Skeletal muscle cell (primary cell): ENCODE measurements at places on chromosomes 13 and 19.

- DNase-seq, result no peak
These were observed 822 bp upstream of the ZNF274 start for GRCh38 chr19:58181902-58182576.

GRCh38 chr19:9008667-9009066 is 1.5 kb downstream of the MUC16 start:
- no peak for DNase-seq

- no peak for DNase-seq
These were observed 100.1 kb downstream of the DGKH start for GRCh38 chr13:42148538-42148937.

DNA sequence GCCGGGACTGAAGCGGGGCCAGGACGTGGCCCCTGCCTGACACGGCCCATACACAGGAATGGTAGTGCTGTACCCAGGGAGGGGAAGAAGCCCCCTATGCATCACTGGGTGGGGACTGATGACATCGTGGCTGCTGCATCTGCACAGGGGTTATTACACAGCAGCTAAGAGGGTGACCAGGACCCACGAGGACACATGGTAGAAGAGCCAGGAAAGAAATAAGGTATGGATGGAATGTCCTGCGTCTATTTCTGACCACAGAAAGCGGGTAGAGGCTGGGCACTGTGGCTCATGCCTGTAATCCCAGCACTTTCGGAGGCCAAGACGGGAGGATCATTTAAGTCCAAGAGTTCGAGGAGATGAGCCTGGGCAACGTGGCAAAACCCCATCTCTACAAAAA is 24.1 kb downstream of the DCAF15 start:
- DNase-seq, result no peak

DNA sequence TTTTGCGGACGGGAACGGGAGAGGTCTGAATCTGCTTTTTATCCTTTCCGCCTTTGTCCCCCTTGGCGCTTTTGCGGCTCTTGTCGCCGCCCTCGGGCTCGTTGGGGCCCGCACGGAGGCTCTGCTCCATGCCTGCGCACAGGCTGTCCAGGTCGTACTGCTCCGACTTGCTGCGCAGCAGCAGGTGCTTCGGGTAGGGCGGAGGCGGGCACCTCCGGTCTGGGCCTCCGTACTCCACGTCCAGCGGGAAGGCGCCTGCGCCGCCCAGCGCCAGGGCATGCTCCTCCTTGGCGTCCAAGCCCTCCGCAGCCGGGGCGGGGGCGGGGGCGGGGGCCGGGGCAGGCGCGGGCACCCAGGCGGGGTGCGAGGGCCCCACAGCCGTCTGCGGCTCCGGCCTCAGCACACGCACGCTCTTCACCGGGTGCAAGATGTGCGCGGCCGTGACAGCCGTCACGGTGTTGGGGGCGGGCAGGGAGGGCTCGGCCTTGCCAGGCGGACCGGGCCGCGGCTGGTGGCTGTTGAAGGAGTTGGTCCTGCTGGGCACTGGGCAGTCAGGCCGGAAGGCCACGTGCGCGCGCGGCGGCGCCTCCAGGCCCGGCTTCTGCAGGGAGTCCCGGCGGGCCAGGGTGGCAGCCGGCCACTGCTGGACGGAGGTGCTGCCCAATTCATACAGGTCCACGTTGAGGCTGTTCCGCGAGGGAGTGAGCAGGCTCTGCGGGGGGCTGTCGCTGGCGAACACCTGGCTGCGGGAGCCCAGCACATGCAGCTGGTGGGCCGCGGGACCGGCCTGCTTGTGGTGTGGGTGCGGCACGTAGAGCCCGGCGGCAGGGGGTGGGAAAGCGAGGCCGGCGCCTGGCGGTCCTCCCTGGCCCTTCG is 73.1 kb downstream of the LATS2 start:
- no peak for DNase-seq

- DNase-seq, result no peak
These were observed 201.8 kb upstream of the SERP2 start for GRCh38 chr13:44171861-44172260.

GRCh38 chr13:110630566-110631119 is 15.3 kb downstream of the NAXD start:
- DNase-seq, result no peak

GRCh38 chr13:32837307-32837972 is 178.8 kb upstream of the KL start:
- no peak for DNase-seq

DNA sequence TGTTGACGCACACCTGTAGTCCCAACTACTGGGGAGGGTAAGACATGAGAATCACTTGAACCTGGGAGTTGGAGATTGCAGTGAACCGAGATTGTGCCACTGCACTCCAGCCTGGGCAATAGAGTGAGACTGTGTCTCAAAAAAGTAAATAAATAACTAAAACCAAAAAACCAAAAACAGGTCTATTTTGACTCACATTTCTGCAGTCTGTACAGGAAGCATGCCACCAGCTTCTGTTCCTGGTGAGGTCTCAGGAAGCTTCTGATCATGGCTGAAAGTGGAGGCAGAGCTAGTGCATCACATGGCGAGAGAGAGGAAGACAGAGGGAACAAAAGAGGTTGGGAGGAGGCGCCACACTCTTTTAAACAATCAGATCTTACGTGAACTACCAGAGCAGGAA is 142.5 kb downstream of the ITGBL1 start:
- no peak for DNase-seq

DNA sequence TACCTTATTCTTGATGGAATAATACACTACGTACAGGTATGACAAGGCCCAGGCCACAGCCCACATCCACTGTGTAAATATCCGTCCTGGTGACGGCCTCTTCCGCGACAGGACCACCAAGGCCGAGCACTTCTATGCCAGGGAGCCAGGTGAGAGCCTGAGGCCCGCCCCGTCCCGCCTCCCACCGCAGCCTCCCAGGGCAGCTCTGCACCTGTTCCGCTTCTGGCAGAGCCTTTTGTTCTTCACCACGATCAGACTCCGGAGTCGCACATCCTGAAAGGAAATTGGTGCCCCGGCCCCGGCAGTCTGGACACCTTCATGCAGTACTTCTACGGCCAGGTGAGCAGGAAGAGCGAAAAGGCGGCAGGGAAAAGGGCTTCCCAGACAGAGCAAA is 10.6 kb upstream of the ZNF358 start:
- DNase-seq, result no peak

DNA sequence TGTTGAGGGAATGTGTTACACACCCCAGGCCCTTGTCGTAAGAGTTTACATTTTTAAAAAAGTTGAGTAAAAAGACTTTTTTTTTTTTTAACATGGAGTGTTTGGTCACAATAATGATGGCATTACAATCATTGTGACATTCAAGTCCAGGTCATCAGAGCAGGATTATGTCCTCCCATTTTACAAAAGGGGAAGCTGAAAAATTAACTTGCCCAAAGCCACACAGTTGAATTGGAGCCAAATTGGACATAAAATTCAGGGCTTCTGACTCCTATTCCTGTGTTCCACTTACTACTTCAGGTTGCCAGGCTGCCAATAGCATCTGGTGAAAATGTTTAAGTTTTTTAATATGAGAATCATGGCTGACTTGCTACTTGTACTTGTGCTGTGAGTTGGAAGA is 49.3 kb downstream of the DLEU7 start:
- no peak for DNase-seq

DNA sequence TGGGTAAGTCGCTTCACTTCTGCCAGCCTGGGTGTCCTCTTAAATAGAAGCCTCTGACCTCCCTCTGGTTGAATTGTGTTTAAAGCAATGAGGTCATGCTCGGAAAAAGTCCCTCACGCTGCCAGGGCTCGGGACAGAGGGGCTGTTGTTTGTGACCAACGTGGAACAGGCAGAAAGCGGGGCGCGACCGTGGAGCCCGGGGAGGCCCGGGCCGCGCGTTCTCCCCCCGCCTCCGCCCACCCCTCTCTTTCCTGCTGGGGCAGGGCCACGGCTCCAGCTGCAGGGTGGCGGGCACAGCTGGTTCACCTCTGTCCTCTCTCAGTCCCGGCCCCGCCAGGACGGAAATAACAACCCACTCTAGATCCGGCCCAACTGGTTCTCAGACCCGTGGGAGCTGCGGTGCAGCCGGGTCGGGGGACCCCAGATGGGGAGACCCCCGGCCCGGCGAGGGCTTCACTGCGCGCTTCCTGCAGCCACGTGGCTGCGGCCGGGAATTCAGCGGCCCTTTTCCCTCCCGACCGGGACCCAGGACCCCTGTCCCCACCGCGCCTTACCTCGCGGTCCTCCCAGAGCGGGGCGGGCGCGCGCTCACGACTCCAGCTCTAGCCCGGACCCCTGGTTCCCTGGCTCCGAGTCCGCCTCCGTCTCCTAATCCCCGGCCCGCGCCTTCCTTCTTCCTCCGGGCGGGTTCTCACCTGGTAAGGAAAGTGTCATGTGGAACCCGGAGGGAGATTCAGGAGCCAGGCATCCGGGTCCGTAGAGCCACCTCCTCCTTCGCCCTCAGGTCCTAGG is 1.9 kb downstream of the CDC42EP5 start:
- no peak for DNase-seq

DNA sequence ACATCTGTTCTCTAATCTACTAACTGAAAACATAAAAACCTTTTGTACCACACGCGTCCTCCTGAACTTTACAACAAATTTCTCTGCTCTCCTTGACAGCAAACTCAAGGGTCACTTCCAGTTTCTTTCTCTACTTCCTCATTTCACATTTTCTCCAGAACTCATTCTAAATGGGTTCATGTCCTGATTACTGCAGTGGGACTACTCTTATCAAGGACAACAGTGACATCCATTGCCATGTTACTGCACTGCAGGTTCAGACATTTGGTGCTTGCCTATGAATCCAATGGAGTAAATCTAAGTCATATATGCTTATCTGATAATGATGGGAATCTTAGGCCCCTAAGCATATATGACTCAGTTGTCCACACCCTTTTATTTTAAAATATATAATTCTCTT is 35.3 kb downstream of the FPR3 start:
- DNase-seq, result no peak

DNA sequence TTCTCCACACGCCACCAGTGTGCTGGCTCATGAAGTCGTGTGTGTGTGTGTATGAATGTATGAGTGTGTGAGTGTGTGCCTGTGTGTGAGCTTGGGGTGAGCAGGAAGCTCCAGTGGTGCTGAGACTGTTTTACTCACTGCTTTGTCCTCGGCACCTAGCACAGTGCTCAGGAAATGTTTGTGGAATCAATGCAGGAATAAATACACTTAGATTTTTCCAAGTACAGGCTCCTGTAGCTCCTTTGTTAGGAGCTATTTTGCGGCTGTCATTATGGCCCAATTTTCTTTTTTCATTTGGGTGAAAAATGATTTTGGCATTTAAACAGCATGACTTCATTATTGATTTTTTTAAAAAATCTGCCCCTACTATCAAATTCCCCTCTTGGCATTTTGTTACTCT is 193.5 kb upstream of the KL start:
- no peak for DNase-seq

DNA sequence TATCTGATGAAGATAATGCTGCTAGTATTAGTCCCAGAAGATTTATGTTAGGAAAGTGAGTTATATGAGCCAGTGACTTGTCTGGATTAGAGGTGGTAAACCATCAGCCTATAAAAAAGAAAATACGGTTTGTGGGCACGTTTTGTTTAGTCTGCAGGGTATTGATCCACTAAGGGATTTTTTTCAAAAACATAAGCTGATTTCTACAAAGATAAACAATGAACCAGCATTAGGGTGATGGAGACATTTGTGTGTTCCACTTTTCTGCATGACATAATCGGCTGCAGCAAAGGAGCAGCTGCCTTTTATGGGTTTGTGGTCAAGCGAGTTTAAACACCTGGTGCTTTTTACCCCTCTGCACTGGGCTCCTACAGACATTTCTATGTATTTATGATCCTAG is 836.4 kb upstream of the GPC6 start:
- no peak for DNase-seq

- no peak for DNase-seq
These were observed 19.0 kb downstream of the CYP2F1 start for GRCh38 chr19:41133260-41133659.

DNA sequence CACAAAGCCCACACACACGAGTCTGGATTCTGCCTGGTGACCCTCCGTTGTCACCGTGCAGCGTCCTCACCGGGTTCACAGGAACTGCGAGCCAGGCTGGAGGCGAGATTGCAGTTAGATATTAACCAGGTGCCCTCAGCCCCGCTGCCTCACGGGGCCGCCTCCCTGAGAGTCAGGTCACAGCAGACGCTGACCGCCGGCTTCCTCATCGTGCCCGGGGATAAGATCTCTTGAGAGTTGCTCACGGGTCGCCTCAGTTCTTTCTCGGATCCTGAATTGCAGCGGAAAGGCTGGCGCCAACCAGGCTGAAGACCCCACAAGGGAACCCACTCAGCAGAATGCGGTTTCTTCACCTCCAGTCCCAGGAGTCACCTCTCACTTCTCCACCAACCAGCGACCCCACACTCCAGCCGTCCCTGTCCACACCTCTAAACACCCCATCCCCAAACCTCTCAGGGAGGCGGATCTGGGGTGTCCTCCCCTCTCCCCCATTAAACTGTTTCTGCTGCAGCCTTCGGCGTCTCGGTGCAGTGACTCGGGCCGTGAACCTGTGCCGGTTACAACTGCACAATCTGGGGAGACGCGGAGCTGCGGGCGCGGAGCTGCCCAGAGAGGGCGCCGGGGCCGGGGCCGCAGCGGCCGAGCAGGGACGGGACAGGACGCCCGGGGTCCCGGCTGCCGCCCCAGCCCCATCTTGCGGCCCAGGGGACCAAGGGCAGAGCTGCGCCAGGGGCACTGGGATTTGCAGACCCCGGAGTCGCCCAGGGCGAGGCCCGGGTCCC is 591 bp downstream of the ZNF823 start:
- DNase-seq, result no peak

- no peak for DNase-seq
These were observed 1.1 kb downstream of the SYCN start for GRCh38 chr19:39202998-39203355.

- DNase-seq, result no peak
These were observed 510.1 kb upstream of the NBEA start for GRCh38 chr13:34431827-34432581.

DNA sequence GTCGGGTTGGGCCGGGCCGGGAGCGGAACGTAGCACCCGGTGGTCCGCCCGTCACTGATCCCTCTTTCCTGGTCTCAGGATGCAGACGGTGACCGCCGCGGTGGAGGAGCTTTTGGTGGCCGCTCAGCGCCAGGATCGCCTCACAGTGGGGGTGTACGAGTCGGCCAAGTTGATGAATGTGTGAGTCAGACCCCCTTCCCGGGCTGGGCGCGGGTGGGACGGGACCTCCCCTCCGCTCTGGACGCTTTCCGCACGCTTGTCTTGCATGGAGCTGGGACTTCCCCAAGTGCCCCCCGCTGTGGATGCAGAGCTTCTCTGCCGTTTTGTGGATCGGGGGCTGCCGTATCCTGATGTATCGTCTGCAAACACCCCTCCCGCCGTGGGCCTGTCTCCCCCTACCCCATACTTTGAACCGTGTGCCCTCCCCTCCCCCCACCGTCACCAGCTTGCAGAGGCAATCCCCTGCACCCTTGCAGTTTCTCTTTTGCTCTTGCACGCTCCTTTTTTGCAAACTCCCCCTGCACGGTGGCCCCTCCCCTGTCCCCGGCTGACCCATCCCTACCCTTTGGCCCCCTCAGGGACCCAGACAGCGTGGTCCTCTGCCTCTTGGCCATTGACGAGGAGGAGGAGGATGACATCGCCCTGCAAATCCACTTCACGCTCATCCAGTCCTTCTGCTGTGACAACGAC is 669 bp downstream of the GADD45B start:
- DNase-seq, result no peak

- DNase-seq, result no peak
These were observed 3.9 kb downstream of the ZNF266 start for GRCh38 chr19:9431475-9431874.

- DNase-seq, result no peak
These were observed 128.3 kb downstream of the LMO7 start for GRCh38 chr13:75764251-75764925.

GRCh38 chr19:54136086-54136863 is 1.3 kb upstream of the CNOT3 start:
- no peak for DNase-seq
